ENCODE measurements at places on chromosomes 16 and 17.

DNA sequence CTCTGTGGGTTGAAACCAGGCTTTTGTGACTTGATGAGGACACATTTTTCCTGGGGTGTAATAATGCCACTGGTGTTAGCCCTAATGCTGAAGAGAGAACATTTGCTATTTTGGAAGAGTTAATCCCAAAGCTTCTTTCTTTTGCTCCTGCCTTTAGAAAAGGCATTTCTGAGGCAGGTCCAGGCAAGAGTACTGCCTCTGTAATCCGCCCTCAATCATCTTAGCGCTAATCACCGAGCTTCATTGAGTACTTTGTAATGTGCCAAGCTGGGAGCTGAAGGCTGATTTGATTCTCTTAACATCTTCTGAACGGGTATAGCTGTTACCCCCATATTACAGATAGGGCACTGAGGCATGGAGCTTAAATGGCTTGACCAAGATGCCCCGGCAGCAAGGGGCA is 60.3 kb downstream of the AKAP1 start:
- DNase-seq: no peak

DNA sequence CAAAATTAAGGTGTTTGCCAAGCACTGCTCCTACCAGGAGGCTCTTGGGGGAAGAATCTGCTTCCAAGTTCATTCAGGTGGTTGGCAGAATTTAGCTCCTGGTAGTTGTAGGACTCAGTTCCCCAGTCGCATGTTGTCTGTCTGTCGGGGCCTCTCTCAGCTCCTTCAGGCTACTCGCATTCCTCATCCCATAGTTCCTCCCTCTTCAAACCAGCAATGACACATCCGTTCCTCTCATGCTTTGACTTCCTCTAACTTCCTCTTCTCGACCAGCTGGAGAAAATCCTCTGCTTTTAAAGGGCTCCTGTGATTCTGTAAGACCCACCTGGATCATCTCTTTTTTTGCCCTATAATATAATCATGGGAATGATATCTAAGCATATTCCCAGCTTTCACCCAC is 108.1 kb downstream of the PMP22 start:
- no peak for DNase-seq

DNA sequence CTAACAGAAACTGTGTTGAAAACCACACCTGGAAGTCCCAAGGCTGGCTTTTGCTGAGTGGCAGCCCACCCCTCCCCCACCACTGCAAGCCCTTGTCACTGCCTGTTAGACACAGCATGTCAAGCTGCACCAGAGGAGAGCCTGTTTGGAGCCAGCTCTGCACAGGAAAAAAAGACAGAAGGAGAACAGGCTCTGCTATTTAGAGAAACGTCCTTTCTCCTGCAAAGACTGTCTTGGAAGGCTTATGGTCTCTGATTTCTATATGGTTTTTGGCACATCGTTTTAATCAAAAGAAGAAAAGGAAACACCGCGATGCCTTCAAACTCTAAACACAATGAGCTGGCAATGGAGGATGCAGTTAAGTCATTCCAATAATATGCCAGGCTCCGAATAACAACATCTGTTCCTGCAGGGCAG is 275.5 kb downstream of the MAP2K4 start:
- DNase-seq: no peak

GRCh38 chr17:66304304-66305174 is 2.1 kb downstream of the PRKCA start:
- DNase-seq: peak; percentile 52

- no peak for DNase-seq
These were observed 191.0 kb downstream of the IRF8 start for GRCh38 chr16:86089991-86090390.

GRCh38 chr17:33055746-33056145 is 64.1 kb downstream of the SPACA3 start:
- no peak for DNase-seq

GRCh38 chr17:1197379-1197778 is 17.6 kb upstream of the ABR start:
- no peak for DNase-seq

- DNase-seq: peak; percentile 23
These were observed 617 bp downstream of the ARMC7 start for GRCh38 chr17:75110234-75110937.

DNA sequence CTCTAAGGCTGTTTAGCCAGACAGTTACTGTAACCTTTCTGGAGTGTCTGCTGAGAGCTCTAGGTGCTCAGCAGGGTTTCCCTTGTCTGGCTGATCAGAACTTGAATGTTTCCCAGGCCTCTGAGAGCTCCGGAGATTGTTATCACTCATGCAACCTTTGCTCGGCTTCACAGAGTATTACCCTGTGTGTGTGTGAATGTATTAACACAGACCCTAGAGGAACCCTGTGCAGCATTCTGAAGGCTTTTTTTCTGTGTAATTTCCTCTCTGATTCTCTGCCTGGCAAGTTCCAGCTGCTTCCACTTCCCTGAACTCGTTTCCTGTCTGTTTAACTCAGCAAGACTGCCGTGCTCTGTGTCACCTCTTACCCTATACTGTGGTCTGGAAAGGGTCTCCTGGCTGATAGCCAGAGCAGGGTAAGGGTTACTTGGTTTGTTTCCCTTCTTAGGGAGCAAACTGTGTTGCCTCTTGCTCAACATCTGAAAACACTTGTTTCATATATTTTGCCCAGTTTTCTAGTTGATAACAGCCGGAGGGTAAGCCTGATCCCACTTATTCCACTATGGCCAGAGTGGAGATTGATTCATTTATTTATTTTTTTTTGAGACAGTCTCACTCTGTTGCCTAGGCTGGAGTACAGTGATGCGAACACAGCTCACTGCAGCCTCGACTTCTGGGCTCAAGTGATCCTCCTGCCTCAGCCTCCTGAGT is 21.7 kb downstream of the PRMT7 start:
- DNase-seq: no peak

- no peak for DNase-seq
These were observed 82.3 kb upstream of the CIBAR2 start for GRCh38 chr16:85194307-85195270.

- DNase-seq: no peak
These were observed 80.2 kb downstream of the CNGB1 start for GRCh38 chr16:57890752-57891111.

GRCh38 chr17:14334919-14335318 is 34.0 kb downstream of the HS3ST3B1 start:
- DNase-seq: no peak

DNA sequence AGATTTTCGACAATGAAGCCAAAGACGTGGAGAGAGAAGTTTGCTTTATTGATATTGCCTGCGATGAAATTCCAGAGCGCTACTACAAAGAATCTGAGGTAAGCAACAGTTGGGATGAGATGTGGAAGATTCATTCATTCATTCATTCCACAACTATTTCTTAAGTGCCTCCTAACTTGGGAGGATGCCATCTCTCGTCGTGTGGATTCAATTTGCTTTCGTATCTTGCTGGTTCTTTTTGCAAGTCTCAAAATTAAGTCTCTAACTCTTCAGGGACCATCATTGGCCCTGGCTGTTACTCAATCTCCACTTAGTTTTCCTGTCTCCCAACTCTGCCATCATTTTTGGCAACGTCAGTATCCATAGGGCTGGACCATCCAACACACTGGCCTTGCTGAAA is 85.6 kb upstream of the NOL11 start:
- DNase-seq: no peak

DNA sequence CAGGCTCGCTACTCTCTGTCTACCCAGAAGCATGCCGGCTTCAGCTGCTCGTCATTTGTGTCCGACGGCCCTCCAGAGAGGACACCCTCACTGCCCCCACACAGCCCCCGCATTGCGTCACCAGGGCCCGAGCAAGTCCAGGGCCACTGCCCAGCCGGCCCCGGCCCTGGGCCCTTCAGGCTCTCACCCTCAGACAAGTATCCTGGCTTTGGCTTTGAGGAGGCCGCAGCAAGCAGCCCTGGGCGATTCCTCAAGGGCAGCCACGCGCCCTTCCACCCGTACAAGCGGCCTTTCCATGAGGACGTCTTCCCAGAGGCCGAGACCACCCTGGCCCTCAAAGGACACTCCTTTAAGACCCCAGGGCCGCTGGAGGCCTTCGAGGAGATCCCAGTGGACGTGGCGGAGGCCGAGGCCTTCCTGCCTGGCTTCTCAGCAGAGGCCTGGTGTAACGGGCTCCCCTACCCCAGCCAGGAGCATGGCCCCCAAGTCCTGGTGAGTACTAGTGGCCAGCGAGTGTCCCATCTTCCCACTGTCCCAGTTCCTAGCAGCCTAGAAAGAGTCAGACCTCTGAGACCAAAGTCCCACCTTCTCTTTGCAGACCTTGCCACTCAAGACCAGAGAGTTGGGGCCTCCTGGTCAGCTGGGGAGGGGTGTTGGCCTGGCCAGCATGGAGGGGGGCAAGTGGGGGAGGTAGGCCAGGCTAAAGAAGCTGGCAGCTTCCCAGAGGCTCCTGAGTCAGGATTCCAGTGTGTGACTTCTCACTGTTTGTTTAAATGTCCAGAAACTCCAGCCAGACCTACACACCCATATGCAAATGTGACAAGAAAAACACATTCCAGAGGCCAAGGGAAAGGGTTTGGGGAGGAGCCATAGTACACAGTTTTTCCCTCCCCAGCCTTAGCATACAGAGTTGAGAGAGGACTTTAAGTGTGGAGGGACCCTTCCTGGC is 18.6 kb downstream of the FOXN1 start:
- DNase-seq: no peak

GRCh38 chr16:13839577-13839976 is 80.4 kb upstream of the ERCC4 start:
- DNase-seq: no peak

- DNase-seq: no peak
These were observed 80.6 kb upstream of the SALL1 start for GRCh38 chr16:51231702-51232101.

DNA sequence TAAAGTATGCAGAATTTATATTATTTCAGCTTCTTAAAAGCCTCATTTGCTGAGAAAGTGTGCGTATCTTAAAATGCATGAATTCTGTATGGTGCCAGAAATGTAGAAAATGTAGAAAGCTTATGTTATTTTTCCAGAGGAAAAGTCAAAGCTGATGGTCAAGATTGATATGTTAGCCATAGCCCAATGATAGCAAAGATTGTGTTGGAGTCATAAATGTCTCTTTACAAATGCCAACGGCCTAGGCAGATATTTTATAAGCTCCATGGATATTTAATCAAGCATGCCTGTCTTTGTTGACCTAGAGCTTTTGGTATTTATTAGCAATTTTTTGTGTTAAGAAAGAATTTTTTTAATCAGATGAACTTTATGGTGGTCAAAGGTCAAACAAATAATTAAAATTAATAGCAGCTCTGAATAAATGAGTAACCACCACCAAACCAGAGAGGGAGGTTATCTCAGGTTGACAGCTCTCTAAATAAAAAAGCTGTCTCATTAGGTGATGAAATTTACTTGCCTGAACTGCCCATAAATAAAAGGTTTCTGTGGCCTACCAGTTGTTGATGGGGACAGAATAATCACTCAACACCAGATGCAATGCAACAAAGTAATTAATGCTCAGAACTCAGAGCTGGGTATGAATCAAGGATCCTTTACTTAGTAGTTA is 28.5 kb downstream of the CLEC3A start:
- no peak for DNase-seq

- DNase-seq: peak; percentile 65
These were observed 629 bp downstream of the GEMIN4 start for GRCh38 chr17:751269-752001.

DNA sequence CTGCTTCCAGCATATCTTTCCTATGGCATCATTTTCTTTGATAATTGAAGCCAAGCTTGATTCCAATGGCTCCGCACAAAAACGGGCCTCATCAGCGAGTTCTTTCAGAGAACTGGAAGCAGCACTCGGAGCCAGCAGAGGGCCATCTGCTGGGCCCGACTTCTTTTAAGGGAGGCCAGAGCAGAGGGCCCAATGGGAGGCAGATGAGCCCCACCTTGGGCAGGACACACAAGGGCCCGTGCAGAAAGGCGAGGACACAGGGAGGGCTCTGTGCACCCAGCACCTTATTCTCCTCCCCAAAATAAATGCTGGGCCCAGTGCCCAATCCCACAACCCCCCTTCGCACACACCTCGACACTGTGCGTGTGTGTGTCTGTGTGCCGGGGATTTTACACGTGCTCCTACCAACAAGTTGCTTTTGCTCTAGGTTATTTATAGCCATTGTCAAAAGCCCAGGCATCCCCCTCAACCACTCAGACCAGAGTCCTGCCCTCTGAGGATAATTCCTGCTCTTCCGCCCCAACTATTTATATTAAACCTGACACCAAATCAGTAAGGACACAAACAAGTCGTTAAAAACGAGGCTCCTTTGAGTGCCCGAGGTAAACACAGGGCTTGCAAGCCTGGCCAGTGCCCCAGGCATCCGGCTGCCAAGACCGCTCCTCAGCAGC is 6.8 kb downstream of the AXIN2 start:
- DNase-seq: no peak

DNA sequence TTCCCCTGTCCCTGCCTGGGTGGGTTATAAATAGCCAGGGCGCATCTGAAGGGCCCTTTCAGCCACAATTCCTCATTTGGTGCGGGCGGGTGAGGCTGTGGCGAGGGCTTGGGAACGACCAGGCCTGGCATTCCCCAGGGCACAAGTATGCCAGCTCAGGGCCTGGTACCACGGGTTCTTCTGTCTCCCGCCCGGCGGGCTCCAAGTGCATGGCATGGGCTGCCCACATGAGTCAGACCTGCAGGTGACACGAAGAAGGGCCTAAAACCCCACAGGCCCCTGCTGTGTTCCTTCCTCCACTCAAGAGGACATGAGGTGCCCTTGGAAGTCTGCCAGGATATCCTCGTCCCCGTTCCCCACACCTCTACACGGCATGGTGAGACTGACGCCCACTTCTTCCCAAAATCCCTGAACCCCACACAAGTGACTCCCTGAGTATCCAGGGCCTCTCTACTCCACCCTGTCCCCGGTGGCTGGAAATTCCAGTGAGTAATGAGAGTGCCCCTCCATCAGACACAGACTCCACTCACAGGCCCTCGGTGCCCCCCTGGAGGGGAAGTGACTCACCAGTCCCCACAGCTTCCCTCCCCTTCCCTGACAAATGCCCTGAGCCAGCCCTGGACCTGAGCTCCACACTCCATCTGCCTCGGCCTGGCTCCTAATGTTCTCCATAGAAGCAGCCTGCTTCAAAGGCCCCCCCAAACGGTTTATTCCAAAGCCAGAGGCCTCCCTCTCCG is 68.8 kb downstream of the ABR start:
- DNase-seq: no peak
